ENCODE measurements at places on chromosomes 12 and 14. TPM values are rescaled to one million over a fixed set of nuclear protein-coding genes. Genes with fewer than 3 reads are reported as not detected.

DNA sequence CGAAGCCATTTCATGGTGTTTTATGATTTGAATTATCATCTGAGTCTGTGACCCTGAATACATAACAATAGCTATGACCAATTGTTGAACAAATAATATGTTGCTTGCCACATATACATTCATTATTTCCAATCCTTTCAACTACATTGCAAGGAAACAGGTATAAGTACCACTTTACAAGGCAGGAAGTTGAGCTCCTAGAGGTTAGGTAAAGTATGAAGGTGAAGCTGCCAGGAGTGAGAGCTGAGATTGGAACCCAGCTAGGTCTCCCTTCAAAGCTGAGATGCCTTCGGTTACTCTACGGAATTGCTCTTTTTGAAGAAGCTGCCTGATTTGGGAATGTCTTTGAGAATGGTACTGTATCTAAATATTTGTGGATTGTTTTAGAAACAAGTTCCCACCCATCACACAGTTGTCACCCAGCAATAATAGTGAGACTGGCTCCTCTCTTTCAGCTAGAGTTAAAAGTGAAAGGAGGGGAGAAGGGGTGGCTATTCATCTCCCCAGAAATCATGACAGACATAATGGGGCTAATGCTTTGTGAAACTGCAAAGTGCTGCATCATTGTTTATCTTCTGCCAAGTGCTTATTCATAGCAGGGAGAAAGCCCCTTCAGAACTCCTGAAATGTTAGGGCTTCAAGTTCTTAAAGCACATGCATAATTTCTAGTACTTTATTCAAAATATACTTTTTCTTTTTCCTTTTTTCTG lies 75.9 kb upstream of the AMIGO2 start:
- DNase-seq, result no peak

DNA sequence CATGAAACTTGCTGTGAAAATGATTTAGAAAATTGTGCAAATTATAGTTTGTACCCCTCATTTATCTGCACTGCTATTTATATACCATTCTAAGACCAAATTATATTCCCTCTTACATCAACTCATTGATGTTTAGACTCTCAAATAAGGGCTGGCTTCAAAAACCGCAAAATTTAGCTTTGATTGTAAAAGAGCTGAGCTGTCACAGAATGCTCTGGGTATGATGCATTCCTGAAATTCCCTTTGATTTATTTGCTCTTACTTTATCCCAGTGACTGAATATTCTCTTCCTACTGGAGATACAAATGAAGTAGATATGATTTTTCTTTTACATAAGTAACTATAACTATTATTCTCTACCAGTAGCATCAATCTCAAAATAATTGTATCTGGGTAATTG lies 78.0 kb upstream of the TMTC2 start:
- DNase-seq, result no peak

The PSEN1 gene
- 27.2 TPM for total RNA-seq

The CLEC2A gene
- total RNA-seq, result not detected

GRCh38 chr12:114623737-114624136 lies 60.2 kb downstream of the TBX3 start:
- no peak for DNase-seq

DNA sequence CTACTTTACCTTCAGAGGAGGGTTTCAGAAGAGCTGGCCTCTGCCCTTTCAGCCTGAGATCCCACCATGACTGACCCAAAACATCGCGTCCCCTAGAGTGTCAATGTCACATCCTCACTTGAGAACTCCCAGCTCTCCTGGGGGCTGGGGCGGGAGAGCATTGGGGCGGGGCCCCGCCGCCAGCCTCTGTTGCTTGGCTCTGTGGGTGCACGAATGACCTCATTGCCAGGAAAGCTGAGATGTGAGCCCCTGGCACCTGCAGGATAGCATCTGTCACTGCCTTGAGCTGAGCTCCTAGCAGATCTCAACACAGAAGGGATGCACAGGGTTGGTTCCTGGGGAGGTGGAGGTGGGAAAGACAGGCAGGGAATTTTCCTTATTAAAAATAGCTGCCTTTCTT lies 20.6 kb upstream of the MYL2 start:
- no peak for DNase-seq

The CLEC4D gene
- 0.21 TPM for total RNA-seq

Measured in left cardiac atrium (tissue), 4 donors.